C1 segment of cervical spinal cord (tissue), 14 donors: ENCODE measurements at places on chromosomes 3 and 15.

DNA sequence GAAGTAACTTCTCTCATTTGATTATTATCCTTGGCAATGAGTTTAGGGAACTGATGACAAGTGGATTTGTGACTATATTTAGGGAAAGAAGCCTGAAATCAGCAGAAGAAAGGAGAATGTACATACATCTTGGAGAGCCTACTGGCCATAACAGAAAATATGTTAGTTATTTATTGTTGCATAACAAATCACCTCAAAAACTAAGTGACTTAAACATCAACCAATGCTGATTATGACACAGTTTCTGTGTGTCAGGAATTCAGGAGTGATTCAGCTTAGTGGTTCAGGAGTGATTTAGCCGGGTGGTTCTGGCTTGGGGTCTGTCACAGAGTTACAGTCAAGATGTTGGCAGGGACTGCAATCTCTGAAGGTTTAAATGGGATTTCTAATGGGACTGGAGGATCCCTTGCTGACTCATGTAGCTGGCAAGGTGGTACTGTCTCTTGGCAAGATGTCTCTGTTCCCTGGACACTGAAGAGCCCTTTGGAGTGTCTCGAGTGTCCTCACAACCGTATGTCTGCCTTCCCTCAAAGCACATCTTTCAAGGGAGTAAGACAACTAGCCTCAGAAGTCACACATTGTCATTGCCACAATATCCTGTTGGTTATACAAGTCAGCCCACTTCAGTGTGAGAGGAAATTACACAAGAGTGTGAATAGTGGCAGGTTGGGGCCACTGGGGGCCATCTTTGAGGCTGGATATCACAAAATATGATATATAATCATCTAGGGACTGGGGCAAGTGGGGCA, 248.9 kb downstream of the SV2B start:
- no peak for DNase-seq

GRCh38 chr3:50210510-50211367, 5.7 kb downstream of the SLC38A3 start:
- DNase-seq, result no peak

DNA sequence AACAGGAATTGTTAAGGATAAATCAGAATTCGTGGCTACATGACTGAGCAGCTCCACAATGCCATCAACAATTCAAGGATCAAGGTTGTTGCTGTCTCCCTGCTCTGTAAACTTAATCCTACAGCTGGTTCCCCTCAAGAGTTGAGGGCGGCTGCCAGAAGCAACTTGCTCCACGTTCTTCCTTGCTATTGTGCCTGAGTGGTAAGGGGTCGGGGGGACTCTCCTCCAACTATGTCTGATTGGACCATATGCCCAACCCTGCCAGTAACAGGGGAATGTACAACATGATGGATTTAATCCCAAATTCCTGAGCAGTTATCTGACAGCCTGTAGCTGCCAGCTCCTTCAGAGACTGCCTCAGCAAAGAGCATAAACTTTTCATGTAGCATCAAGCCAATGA, 37.9 kb upstream of the MECOM start:
- no peak for DNase-seq

- DNase-seq, result no peak
These were observed 625.5 kb upstream of the ZNF717 start for GRCh38 chr3:76410762-76411281.

DNA sequence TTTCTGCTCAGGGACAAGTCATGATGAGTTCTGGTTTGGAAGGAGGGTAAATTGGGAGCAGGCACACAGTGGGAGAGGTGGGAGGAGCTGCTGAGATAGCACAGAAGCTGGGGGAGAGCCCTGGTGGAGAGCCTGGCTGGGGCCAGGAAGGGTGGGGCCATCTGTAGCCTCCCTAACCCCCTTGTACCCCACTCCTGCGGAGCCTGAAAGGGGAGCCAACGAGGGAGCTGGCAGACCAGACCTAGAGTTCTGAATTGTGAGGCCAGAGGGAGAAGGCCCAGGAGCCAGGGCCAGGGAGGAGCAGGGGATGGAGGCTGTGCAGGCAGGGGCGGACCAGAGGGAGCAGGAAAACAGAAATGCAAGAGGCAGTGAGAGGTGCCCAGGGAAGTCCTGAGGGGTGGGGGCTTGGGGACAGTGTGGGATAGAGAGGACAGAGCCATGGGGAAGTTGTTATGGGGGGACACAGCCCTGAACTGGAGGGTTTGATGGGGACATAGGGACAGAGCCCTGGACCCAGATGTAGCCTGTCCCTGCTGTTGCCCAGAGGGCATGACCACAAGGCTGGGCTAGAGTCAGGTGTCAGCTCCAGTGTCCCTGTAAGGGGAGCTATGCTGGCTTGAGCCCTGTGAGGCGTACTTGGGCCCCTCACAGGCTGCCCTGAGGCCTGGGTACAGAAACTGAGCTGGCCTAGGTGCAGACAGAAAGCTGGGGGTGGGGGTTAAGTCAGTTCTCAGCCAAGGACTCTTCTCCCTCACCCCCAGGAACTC, 1.2 kb downstream of the TMIE start:
- DNase-seq, result no peak

GRCh38 chr3:157182879-157183278, 22.9 kb upstream of the CCNL1 start:
- DNase-seq, result no peak

- peak; percentile 32 for DNase-seq
These were observed 40.0 kb upstream of the TRH start for GRCh38 chr3:129934234-129935123.

GRCh38 chr3:140004271-140004670, 69.3 kb downstream of the CLSTN2 start:
- DNase-seq, result no peak

DNA sequence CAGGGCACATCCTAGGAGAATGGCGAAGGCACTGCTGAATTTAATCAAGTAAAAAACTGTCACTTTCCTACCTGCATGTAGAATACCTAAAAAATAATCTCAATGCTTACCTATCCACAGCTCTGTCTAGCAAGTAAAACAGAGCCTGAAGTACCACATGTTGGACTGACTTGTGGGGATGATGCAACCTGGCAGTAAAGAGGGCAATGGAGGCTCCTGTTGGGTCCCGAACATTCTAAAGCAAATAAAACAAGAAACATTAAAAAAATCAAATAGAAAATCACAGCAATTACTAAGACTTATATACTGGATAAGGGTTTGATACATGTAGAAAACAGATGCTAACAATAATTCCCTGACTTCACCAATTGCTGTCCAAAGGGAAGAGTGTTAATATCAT, 56.1 kb downstream of the PTPN9 start:
- no peak for DNase-seq

DNA sequence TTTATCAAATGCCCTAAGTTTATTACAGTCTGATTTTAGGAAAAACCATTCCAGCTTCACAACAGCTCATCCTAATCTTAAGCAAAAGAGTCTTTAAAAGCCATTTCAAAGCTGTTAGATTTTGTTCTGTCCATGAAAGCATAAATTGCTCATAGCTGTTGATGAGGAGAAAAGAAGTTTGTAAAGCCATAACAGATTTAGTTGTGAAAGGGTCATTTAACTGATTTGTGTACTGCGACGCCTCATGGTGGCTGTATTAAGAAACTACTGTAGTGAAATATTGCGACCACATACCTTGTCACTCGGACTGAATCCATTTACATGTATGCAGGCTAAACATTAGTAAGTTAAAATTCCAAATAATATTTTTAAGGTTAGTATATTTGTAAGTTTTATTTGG, 20.9 kb downstream of the BBX start:
- no peak for DNase-seq

DNA sequence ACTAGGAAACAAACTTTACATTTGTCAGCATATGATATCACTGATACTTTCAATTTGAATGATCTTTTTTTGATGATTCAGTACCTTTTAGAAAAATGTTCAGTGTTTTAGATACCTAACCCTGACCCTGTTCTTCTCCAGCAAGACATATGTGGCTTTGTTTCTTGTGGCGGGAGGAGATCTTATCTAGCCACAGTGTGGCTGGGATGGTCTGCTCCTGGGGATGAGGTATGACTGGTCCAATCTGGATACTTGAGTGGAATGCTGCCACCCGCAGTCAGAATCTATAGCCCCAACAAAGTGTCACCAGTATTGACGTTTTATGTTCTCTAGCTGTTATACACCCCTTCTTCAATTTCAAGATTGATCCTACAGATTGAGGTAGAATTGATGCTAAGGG, 439.0 kb upstream of the GOLIM4 start:
- no peak for DNase-seq

DNA sequence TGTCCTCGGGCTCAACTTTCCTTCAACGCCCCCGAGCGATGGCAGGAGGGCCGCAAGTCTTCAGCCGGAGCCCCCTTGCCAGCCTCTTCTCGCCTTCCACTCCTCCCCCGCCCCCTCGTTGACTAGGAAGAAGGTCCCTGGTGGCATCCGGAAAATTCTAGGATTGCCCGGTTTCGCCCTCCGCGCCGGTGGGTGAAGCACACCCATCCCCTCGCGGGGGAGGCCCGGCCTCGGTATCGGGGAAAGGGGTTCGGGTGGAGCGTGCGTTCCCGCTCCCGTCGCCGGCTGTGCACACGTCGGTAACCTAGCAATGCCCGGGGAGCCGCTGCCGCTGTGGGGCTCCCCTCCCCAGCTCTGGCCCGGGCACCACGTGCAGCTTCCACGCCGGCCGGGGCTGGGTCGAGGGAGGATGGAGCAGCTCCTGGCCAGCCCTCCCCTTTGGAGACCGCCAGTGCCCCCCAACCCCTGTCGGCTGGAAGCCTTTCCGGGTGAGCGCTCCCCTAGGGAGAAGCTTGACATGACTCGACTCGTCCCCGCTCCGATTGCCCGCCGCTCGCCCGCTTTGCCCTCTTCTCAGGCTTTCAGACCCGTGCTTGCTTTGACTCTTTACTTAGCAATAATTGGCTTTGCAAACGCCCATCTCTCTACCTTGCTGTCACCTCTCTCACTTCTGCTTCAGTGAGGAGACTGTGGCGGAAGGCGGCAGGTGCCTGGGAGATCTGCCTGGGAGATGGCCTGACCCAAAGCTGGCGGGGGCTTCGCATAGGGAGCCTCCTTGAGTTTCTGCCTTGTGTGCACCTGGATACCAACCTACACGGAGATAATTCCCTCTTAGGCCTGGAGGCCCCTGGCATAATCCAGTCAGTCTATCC, 1.3 kb downstream of the CACNA1D start:
- DNase-seq, result peak; percentile 40

GRCh38 chr15:101654171-101654570, 2.0 kb upstream of the TM2D3 start:
- no peak for DNase-seq

DNA sequence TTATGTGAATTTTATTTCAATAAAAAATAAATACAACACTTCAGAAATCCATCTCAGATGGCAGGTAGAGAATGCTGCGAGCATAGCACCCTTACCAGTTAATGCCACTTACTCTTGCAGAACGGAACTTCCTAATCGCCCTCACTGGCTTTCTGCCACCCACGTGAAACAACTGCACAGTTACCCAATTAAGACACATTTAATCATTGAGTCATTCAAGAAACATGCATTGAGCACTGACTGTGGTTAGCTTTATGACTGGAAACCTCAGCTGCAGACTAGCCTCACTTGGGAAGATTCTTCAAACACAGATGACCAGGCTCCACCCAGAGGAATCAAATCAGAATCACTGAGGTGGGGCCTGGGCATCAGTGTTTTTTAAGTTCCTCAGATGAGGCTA, 5.6 kb upstream of the MFGE8 start:
- DNase-seq, result no peak

DNA sequence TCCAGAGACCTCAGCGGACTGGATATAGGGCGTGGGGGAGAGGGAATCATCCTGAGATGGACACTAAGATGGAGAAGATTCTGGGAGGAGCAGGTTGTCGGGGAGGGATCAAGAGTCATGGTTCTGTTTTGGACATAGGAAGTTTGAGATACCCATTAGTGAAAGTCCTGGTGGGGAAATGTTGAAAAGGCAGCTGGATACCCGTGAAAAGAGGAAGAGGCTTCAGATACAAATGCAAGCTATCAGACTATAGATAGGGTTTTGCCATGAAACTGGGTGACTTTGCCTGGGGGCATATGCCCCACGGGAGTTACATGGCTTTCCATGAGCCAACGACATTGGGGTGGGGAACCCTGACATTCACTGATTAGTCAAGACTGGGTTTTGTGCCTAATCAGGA, 1.1 kb upstream of the GPR62 start:
- DNase-seq, result no peak
